NCI-H2081 treated with DMSO at 0.1 percent for 48 hours (cell line): ENCODE measurements at places on chromosomes 11 and 22.

DNA sequence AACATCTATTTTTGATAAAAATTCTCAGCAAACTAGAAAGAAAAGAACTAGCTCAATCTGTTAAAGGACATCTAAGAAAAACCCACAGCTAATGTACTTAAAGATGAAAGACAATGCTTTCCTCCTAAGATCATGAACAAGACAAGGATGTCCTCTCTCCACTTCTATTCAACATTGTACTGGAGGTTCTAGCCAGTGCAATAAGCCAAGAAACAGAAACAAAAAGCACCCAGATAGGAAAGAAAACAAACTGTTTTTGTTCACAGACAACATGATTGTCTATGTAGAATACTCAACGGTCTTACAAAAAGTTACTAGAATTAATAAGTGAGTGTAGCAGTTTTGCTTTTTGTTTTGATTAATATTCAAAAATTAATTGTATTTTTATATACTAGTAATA is 7.8 kb downstream of the CD3D start:
- DNase-seq = no peak

GRCh38 chr11:69339041-69339733 is 45.2 kb downstream of the MYEOV start:
- no peak for DNase-seq

DNA sequence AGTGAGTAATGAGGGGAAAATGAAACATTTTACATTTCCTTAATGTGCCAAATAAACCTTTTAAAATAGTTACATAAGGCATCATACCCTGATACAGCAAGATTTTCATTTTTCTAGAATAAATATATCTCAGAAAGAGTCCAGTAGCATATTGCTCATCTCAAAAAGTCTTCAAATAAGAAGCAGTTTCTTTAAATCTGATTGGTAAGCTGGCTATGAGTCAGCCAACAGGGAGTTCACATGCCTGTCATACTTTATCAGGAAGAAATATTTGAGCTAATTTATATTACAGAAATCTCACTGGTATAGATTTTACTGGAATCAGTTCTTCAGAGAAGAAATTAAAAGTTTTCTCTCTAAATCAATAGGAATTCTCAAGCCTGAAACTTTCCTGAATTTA is 258.1 kb downstream of the C11orf87 start:
- DNase-seq = no peak

GRCh38 chr22:48722661-48723060 is 1105.0 kb downstream of the BRD1 start:
- no peak for DNase-seq

DNA sequence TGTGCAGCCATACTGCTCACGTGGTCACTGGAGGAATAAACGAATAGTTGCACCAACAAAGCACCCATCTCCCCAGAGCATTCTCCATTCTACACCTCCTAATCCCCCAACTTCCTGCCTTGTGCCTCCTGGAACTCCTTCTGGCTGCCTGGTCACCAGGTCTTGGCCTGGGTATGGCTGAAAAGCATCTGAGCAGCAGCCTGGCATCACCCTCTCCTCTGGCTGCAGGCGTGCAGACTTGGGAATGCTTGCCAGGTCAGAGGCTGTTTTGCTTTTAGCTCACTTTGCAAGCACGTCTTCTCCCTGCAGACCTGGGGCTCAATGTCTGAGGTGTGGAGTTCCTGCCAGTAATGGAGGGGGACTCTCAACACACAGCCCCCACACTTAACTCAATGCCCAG is 33.3 kb upstream of the KCNJ11 start:
- DNase-seq = no peak

GRCh38 chr11:73760135-73760678 is 667 bp downstream of the RAB6A start:
- no peak for DNase-seq

- DNase-seq = no peak
Measured at GRCh38 chr11:43021466-43021865, 290.3 kb upstream of the API5 start.

DNA sequence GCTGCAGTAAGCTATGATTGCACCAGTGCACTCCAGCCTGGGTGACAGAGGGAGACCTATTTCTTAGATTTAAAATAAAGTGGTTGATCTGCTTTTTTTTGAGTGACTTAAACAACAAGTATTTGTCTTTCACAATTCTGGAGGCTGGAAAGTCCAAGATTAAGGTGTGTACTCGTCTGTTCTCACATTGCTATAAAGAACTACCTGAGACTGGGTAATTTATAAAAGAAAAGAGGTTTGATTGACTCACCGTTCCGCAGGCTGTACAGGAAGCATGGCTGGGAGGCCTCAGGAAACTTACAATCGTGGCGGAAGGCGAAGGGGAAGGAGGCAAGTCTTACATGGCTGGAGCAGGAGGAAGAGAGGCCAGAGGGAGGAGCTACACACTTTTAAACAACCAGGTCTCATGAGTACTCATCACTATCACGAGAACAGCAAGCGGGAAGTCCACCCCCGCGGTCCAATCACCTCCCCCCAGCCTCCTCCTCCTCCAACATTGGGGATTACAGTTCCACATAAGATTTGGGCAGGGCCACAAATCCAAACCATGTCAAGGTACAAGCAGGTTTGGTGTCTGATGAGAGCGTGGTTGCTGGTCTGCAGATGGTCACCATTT is 19.7 kb upstream of the OSBPL5 start:
- no peak for DNase-seq

DNA sequence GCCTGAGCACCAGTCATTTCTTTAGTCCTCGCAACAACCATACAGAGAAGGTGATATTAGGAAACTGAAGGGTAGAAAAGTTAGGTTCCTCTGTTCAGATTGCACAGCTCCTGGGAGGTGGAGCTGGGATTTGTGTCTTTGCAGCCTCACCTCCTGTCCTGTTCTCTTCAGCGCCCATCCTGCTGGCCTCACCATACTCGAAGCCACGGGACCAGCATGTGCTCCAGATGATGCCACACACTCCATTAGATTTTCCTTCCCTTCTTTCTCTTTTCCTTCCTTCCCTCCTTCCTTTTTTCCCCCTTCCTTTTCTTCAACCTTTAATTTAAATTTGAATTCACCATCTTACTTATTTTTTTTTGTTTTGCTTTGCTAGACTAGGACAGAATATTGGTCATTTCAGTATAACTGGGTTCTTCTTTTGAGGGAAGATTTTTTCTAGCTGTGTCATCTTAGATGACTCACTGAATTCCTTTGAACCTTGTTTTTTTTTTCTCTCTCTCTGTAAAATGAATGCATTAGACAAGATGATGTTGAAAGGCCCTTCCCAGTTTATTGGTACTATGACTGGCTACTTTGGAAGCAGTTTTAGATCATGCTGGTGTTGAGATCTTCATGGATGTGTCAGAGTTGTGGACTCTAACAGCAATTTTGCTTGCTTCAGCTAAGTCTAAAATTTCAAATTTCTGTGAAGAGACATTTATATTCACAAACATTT is 662.5 kb upstream of the TENM4 start:
- DNase-seq = no peak

DNA sequence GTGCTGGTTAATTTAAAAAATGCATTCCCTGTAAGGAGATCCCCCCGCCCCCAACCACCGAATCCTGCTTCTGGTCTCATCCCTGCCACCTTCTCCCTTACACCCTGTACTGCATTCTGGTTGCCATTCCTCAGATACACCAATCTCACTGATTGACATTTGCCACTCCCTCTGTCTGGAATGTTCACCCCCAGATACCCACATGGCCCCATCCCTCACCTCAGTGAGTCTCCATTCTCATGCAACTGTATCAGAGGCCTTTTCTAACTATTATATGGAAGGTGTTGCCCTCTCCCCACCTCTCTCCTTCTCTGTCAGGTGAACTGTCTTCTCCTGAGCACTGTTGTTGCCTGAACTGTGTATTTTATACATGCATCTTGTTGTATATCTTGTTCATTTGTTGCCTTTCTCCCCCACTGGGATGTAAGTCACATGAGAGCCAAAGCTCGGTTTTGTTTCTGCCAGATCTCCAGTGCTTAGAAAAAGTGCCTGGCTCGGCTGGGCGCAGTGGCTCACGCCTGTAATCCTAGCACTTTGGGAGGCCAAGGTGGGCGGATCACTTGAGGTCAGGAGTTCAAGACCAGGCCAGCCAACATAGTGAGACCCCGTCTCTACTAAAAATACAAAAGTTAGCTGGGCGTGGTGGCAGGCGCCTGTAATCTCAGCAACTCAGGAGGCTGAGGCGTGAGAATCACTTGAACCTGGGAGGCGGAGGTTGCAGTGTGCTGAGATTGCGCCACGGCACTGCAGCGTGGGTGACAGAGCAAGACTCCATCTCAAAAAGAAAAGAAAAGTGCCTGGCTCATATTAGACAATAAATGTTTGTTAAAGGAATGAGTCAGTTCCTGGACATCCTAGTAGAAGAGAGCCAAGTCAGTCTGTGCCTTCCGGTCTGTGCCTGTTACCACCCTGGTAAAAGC is 61.0 kb downstream of the TNRC6B start:
- DNase-seq = no peak

GRCh38 chr11:12239396-12239795 is 129.0 kb downstream of the MICAL2 start:
- DNase-seq = no peak

GRCh38 chr11:93967258-93967657 is 53.9 kb upstream of the HEPHL1 start:
- DNase-seq = no peak

DNA sequence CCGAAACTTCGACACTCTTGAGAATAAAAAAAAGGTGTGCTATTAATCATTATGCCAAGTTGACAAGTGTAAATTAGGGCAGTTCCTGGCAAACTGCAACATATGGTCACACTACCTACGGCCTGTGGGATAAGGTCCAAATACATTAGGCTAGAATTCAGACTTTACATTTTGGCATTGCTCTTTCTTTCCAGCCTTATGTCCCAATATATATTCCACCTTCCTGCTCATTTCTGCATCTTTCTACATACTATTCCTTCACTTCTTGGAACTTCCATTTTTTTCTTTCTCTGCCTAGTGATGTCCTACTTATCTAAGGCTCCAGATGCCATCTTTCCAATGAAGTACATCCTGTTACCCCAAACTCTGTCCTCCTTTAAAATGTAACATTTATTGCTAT is 577.2 kb downstream of the LRRC4C start:
- DNase-seq = no peak

DNA sequence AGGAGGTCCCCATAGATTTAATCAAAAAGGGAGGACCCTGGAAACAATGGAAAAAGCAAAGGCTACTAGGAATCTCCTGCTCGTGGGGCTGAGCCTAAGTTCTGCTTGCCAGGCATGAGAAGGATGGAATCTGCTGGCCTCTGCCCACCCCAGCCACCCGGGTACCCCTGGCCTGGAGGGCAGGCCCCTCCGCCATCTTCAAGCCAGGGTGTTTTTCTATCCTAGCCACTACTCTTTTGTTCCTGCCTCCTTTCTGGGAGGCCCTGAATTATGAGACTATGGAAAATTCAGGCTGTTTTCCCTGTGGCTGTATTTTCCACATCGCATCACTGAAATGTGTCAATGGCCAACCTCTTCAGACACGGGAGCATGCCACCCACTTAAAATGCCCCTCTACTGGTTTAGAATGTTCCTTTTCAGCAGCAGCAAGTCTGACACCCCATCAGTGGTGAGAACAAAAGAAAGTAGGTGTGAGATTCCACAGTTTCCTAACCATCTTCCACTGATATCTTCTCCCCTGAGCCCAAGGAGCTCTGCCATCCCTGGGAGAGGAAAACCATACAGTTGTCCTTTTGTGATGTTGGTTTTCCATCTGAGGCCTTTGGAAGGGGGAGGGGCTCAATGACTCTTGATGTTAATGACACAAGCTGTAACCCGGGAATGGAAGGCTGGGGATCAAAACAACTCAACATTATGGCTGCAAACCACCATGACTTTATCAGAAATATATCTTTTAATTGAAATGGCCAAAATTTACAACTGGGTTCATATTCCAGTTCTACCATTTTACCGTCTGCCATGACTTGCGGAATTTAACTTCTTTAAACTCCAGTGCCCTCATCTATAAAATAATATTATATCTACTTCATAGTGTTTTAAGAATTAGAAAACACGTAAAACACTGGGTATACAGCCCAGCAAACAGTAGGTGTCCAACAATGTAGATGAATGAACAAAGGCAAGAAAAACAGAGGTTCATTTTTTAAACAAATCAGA is 22.2 kb downstream of the DKK3 start:
- DNase-seq = no peak

DNA sequence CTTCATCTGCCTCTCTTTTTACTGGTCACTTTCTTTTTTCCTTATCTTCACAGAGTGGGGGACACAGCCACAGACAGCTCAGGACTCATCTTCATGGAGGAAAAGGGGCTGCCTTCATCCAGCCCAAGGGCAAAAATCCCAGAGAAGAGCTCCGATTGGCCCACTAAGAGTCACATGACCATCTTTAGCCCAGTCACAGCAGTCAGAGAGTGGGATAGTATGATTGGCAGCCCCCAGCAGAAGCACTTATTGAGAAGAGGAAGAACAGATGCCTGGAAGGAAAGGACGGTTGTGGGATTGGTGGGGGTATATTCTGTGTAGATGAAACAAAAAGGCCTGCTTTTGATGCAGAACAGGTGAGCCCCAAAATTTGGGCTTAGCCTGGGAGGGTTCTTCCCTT is 77.8 kb downstream of the MN1 start:
- no peak for DNase-seq

- DNase-seq = no peak
Measured at GRCh38 chr11:33490842-33491370, 209.7 kb downstream of the C11orf91 start.

GRCh38 chr11:61514050-61514917 is 5.7 kb downstream of the LRRC10B start:
- DNase-seq = no peak

- no peak for DNase-seq
Measured at GRCh38 chr11:47271328-47271727, 1.4 kb downstream of the MADD start.

DNA sequence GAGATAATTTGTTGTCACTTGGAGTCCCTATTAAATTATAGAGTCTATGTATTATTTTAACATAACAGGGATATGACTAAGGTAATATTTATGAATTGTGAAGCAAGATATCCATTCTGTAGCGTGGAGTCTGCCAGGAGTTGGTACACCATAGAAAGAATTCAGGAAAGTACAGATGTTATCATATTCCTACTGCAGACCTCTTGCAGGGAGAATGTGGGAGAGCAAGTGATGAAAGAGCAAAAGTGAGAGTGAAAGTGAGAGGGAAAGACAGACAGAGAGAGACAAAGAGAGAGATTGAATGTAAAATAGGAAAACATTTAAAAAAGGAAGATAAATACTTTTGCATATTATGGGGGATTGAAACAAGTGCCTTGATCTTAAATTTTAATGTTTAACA is 468.8 kb downstream of the CNTN5 start:
- DNase-seq = no peak

GRCh38 chr11:76723548-76723947 is 53.0 kb upstream of the LRRC32 start:
- DNase-seq = no peak

- no peak for DNase-seq
Measured at GRCh38 chr22:42907404-42908373, 50.6 kb upstream of the ARFGAP3 start.

DNA sequence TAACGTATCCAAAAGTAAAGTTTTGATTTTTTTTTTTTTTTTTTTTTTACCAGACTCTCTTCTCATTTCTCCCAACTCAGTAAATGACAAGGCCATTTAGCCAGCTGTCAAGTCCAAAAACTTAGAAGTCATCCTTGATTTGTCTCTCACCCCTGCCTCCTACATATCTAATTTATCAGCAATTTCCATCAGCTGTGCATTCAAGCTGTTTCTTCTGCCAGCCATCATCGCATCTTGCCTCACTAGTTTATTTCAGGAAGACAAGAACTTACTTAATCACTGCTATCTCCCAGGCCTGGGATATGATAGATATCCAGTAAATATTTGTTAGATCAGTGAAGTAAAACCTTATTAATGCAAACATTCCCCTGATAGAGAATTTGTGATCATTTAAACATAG is 47.6 kb downstream of the SCGB1A1 start:
- DNase-seq = no peak

GRCh38 chr11:20360650-20361049 is 2.9 kb upstream of the HTATIP2 start:
- no peak for DNase-seq
